Muscle of leg (tissue), 16 donors: ENCODE measurements at places on chromosomes 5 and 9. TPM values are rescaled to one million over a fixed set of nuclear protein-coding genes. Genes with fewer than 3 reads are reported as not detected.

- no peak overlapping the region for H3K4me3 ChIP-seq
- DNase-seq, result peak; percentile 96
- peak overlapping the region; percentile 84 for H3K27ac ChIP-seq
- H3K36me3 ChIP-seq, result no peaks in the 10 kb centered on the region
- H3K4me1 ChIP-seq, result peaks cover 12% of the 10 kb centered on the region
Observed at GRCh38 chr5:91212714-91213092, 170.4 kb downstream of the ARRDC3 start.

Gene SV2C
- total RNA-seq, result under 0.01 TPM

Gene GIN1
- 12.5 TPM for total RNA-seq

GRCh38 chr5:108345541-108346171 lies 36.2 kb downstream of the FBXL17 start:
- no peaks in the 10 kb centered on the region for H3K4me1 ChIP-seq
- no peaks in the 10 kb centered on the region for H3K27me3 ChIP-seq

- no peak overlapping the region for H3K4me3 ChIP-seq
- DNase-seq, result peak; percentile 46
- H3K36me3 ChIP-seq, result no peaks in the 10 kb centered on the region
- no peak overlapping the region for H3K27ac ChIP-seq
- no peaks in the 10 kb centered on the region for H3K27me3 ChIP-seq
- no peaks in the 10 kb centered on the region for H3K4me1 ChIP-seq
Observed at GRCh38 chr5:60677850-60678664, 21.9 kb downstream of the DEPDC1B start.

DNA sequence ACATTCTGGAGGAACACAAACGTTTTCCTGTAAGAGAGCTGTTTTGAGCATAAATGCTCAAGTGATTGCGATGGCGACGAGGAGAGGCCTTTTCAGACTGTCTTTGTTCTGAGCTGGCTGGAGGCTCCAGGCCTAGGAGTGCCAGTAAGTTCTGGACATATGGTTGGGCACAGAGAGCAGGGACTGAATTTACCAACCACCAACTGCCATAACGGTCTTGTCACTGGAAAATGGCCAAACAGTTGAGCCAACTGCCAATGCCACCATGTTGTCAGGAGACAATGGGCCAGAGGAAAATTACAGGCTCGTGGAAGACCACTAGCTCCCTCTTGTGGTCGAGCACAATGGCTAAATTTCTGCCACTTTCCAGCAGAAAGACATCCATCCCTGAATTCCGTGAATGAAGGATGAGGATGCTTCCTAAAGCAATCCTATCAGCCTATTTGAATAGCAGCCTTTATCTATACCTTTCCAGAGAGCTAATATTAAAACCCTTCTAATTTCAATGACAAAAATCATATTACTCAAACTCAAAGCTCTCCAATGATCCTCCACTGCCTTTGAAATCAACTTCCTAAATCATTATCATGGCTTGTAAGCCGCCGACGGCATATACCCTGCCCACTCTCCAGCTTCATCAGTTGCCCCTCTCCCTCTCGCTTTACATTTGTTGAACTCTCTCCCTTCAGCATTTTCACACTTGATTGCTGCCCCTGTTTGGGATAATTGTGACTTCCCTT lies 66.9 kb upstream of the GLIS3 start:
- no peak overlapping the region for H3K4me3 ChIP-seq
- no peaks in the 10 kb centered on the region for H3K36me3 ChIP-seq
- no peak overlapping the region for H3K27ac ChIP-seq

Gene KCNV2
- not detected for total RNA-seq

Gene ABO
- 0.13 TPM for total RNA-seq

Gene CTSL
- 66.3 TPM for total RNA-seq

Gene IFNA21
- total RNA-seq, result not detected

- no peak overlapping the region for H3K27ac ChIP-seq
- H3K4me1 ChIP-seq, result no peaks in the 10 kb centered on the region
- DNase-seq, result no peak
- no peak overlapping the region for H3K4me3 ChIP-seq
Observed at GRCh38 chr5:128436749-128437188, 101.3 kb downstream of the FBN2 start.

- DNase-seq, result no peak
- H3K27me3 ChIP-seq, result peaks cover 3% of the 10 kb centered on the region
- H3K36me3 ChIP-seq, result no peaks in the 10 kb centered on the region
- no peak overlapping the region for H3K27ac ChIP-seq
- H3K4me1 ChIP-seq, result peaks cover 47% of the 10 kb centered on the region
Observed at GRCh38 chr9:127212453-127212852, 52.1 kb upstream of the GARNL3 start.

Gene TBC1D2
- total RNA-seq, result 1.0 TPM

DNA sequence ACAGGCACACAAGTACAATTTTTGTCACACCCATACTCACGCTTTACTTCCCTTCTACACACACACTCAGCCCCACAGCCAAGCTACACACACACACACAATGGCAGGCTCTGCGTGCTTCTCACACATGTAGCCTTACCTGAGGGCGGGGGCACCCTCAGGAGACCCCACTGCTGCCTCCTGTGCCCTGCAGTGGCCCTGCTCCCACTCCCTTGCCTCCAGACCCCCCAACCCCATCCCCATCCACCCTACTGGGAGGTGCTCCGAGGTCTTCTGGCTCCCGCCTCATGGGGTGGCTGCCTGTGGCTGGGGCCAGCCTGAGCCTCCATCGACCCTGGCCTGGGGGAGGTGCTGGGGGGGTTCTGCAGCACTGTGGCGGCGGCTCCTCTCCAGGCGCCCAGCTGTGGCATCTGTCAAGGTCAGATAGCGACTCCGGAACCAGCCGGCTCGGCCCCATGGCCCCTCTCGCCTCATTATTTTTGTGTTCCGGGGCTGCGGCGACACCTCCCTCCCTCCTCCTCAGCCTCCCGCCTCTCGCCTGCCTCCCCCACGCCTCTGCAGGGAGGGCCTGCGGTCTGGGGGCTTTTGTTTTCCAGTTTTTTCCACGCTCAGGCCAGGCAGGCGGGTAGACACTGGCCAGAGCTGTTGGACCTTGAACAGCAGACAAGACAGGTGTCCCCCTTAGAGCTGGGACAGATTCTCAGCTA lies 21.7 kb downstream of the CXXC5 start:
- H3K4me3 ChIP-seq, result no peak overlapping the region
- H3K27ac ChIP-seq, result peak overlapping the region; percentile 89

DNA sequence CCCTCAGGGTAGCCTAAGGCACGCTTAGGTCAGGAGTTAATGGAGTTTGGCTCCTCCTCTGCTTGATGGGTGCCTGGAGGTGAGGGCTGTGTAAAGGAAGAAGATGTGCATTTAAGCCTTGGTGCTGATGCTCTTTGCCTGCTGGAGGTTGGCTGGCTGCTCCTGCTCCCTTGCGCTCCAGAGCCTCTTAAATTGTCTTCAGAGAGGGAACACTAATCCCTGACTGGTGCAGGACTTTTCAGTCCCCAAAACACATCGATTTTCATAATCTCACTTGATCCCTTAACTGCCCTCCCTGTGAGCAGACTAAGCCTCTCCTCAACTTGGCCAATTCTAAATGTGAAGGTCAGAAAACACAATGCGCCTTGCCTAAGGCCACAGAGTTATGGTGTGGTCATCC lies 16.2 kb upstream of the TCOF1 start:
- peaks cover 24% of the 10 kb centered on the region for H3K4me1 ChIP-seq
- H3K36me3 ChIP-seq, result no peaks in the 10 kb centered on the region
- DNase-seq, result no peak
- no peaks in the 10 kb centered on the region for H3K27me3 ChIP-seq
- H3K27ac ChIP-seq, result no peak overlapping the region

DNA sequence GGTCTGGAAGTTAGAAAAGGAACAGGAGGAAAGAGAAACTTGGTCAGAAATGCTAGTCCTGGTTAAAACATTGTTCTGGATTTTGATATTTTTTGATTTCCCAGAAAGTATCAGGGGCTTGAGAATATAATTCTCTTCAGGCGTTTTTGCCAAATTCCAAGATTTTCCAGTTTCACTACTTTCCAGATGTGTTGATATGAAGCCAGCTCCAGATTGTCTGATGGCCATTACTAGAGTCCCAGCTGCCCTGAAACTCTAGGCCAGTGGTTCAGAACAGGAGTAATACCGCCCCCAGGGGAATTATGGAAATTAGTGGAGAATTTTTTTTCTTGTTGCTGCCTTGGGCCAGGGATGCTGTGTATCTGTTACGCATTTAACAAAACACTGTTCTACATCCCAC lies 88.6 kb downstream of the KCNN2 start:
- peaks cover 26% of the 10 kb centered on the region for H3K4me1 ChIP-seq
- H3K27ac ChIP-seq, result peak overlapping the region; percentile 89
- no peaks in the 10 kb centered on the region for H3K27me3 ChIP-seq
- peak; percentile 99 for DNase-seq
- no peaks in the 10 kb centered on the region for H3K36me3 ChIP-seq

Gene ALG2
- total RNA-seq, result 21.9 TPM

GRCh38 chr5:77300451-77300850 lies 90.0 kb downstream of the PDE8B start:
- no peaks in the 10 kb centered on the region for H3K36me3 ChIP-seq
- peaks cover 3% of the 10 kb centered on the region for H3K4me1 ChIP-seq
- H3K27ac ChIP-seq, result no peak overlapping the region
- no peaks in the 10 kb centered on the region for H3K27me3 ChIP-seq
- DNase-seq, result no peak

Gene ELOVL7
- 0.13 TPM for total RNA-seq

GRCh38 chr5:14063138-14063537 lies 80.0 kb upstream of the TRIO start:
- H3K27ac ChIP-seq, result no peak overlapping the region
- no peak overlapping the region for H3K4me3 ChIP-seq
- H3K4me1 ChIP-seq, result no peaks in the 10 kb centered on the region
- H3K27me3 ChIP-seq, result no peaks in the 10 kb centered on the region
- no peak for DNase-seq
- H3K36me3 ChIP-seq, result no peaks in the 10 kb centered on the region

DNA sequence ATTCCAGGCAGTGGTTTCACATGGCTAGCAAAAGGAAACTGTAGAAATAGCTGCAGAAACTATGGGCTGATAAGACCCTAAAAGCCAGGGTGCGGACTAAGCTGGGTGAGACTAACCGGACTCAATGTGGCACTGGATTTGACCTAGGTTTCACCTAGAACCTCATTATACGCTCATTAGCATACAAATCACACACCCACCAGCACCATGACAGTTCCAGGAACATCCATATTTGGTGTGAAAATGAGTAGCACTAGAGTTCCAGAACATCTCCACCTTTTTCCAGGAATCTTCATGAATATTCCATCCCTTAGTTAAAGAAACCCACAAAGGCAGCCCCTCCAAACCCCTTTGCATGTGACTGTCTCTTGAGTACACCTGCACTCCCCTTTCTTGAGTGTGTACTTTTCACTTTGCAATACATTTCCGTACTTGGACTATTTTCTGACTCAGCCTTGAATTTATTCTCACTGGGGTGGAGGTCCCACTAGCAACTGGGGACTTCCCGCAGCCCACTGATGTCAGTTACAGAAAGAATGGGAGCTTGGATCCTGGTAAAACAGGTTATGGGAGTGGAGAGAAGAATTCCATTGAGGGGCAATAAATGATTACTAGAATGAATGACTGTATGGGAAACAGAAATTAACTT lies 58.0 kb upstream of the SPATA31C2 start:
- H3K27me3 ChIP-seq, result peaks cover 3% of the 10 kb centered on the region
- DNase-seq, result no peak
- H3K4me3 ChIP-seq, result no peak overlapping the region

Gene C9orf50
- not detected for total RNA-seq

Gene FBP2
- 105 TPM for total RNA-seq

- no peak for DNase-seq
- H3K36me3 ChIP-seq, result no peaks in the 10 kb centered on the region
Observed at GRCh38 chr9:97136421-97136820, 97.5 kb upstream of the CTSV start.

Gene PPIP5K2
- 45.3 TPM for total RNA-seq

Gene P4HA2
- total RNA-seq, result 56.1 TPM

GRCh38 chr5:74543162-74543995 lies 97.1 kb downstream of the ENC1 start:
- H3K4me3 ChIP-seq, result no peak overlapping the region
- no peaks in the 10 kb centered on the region for H3K27me3 ChIP-seq
- H3K4me1 ChIP-seq, result peaks cover 8% of the 10 kb centered on the region
- H3K36me3 ChIP-seq, result no peaks in the 10 kb centered on the region
- DNase-seq, result peak; percentile 34

Gene ZCCHC7
- total RNA-seq, result 20.3 TPM

DNA sequence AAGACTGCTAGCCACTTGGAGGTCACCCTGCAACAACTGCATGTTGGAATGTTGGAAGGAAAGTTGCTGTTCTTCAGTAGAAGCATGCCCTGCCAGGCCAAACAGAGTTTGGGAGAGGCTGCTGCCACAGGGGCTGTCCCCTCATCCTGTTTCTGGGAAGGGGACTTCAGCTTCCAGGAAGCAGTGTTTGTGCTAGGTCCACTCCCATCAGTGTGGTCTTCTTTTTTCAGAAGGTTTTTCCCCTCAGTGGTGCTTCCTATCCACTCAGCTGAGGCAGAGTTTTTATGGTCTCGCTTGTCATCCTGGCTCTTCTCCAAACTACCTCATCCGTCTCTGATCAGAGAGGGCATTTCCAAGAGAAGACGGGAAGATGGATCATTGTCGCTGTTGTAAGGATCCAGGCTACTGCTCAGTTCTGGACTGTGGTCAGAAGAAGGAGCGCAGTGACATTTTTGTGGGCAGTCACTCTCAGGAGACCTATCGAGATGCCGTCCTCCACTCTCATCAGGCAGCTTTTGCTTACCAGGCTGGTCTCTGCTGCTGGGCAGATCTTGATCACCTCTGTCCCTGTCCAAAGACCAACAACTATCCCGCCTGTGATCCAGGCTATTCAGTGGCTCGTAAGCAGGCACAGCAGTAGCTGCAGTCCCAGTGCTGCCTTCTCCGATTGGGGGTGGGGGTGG lies 97.8 kb upstream of the C5orf63 start:
- no peaks in the 10 kb centered on the region for H3K4me1 ChIP-seq
- no peak overlapping the region for H3K4me3 ChIP-seq
- no peaks in the 10 kb centered on the region for H3K36me3 ChIP-seq

Gene FAT2
- 0.40 TPM for total RNA-seq

GRCh38 chr9:123716339-123716945 lies 213.5 kb downstream of the DENND1A start:
- no peak overlapping the region for H3K4me3 ChIP-seq
- H3K4me1 ChIP-seq, result no peaks in the 10 kb centered on the region
- H3K27ac ChIP-seq, result no peak overlapping the region
- H3K27me3 ChIP-seq, result no peaks in the 10 kb centered on the region
- peaks cover 2% of the 10 kb centered on the region for H3K36me3 ChIP-seq
- no peak for DNase-seq

- no peak overlapping the region for H3K4me3 ChIP-seq
- H3K36me3 ChIP-seq, result no peaks in the 10 kb centered on the region
- no peak overlapping the region for H3K27ac ChIP-seq
- no peaks in the 10 kb centered on the region for H3K27me3 ChIP-seq
- DNase-seq, result no peak
Observed at GRCh38 chr5:39178861-39179260, 40.5 kb downstream of the FYB1 start.

DNA sequence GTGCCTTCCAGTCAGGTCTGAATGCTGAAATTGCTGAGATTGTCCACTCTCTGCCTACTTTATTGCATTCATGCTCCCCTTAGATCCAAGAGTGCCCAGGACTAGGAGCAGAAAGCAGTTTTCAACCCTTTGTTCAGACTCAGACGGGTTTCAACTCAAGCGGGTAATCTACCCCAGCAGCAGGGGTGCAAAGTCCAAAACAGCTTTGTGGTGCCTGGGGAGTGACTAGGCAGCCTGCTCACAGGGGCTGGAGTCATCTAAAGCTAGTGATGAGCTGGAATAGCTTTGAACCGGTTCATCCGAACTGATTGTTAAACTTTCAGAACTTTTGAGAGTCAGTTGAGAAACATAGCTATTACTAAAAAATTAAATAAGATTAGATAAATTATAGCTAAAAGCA lies 71.0 kb upstream of the IQGAP2 start:
- no peak overlapping the region for H3K27ac ChIP-seq
- no peaks in the 10 kb centered on the region for H3K36me3 ChIP-seq
- peaks cover 9% of the 10 kb centered on the region for H3K4me1 ChIP-seq

- H3K27me3 ChIP-seq, result no peaks in the 10 kb centered on the region
- no peak overlapping the region for H3K27ac ChIP-seq
- no peak for DNase-seq
- H3K36me3 ChIP-seq, result no peaks in the 10 kb centered on the region
Observed at GRCh38 chr5:60177596-60177995, 284.1 kb upstream of the PDE4D start.
